ENCODE measurements at places on chromosomes 4 and X.

- no peak for DNase-seq
These were observed 175.6 kb downstream of the SNCA start for GRCh38 chr4:89661173-89661899.

DNA sequence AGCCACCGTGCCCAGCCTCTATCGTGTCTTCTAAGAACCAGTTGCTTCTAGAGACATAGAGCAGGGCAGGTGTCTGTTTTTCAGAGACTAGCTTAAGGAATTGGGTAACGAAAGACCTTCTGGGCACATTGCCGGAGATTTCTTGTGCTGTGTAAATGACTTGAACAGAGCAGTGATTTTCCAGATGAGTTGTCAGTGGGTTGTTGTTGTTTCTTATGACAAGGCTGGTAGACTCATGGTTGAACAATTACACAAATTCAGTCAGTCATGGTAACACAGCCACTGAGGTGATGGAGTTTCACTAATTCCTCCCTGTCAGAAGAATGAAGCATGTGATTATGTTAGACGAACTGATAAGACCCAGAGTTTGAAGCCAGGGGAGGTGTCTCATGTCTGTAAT is 20.5 kb upstream of the DDX3X start:
- no peak for DNase-seq

- no peak for DNase-seq
These were observed 275.4 kb upstream of the PITX2 start for GRCh38 chr4:110898290-110898689.

DNA sequence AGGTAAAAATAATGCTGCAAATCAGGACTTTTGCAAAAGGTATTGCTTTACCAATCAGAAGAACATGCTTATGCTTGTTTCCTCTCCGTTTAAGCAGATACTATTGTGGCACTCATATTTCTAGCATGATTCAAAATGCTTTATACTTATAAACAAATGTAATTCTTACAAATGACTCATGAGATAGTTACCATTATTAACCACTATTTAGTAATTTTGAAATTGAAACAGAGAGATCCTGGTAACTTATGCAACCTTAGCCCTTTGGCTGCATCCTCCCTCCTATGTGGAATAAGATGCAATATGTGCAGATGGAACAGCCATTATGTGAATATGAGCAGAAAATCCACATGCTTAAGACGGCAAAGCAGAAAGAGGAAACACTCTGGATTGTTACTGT is 164.7 kb downstream of the PCDH18 start:
- no peak for DNase-seq

DNA sequence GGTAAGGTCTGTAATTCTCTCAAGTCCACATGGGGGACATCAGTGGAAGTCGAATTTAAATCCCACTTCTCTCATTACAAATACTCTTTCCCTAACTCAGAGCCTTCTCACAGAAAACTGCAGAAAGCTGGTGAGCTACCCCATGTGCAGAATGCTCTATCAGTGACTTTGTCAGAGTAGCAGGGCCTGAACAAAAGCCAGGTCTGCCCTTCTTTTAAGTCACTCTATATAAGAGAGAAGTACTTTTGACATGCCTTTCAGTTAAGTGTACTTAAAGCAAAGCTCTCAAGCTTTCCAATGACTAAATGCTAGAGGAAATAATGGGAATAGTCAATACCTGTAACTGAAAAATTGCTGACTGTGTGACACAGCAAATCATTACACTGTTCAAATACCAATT is 323.1 kb downstream of the KCNIP4 start:
- no peak for DNase-seq

- no peak for DNase-seq
These were observed 82.4 kb downstream of the HTRA3 start for GRCh38 chr4:8351931-8352367.
